ENCODE measurements at places on chromosomes 4 and X.

- DNase-seq, result no peak
Measured at GRCh38 chr4:37675587-37676290, 10.4 kb downstream of the RELL1 start.

DNA sequence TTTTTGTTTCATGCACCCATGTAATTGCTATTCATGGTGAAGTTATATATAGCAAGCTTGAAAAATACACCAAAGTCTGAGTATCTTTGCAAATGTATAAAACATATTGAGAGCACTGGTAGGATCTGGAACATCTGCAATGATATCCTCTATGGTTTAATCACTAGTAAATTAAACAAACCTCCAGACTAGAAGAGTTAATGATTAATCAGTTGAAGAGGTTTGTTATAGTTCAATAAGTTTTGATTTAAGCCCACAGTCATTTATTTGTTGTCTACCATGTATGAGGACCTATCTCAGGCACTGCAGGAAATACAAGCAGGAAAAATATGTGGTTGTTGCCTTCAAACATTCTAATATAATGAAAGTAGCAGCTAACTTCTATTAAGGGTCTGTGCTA, 16.5 kb downstream of the CYBB start:
- DNase-seq, result no peak

GRCh38 chr4:3870567-3870962, 104.4 kb downstream of the ADRA2C start:
- no peak for DNase-seq

GRCh38 chr4:82481506-82481840, 51.1 kb downstream of the ENOPH1 start:
- DNase-seq, result no peak

DNA sequence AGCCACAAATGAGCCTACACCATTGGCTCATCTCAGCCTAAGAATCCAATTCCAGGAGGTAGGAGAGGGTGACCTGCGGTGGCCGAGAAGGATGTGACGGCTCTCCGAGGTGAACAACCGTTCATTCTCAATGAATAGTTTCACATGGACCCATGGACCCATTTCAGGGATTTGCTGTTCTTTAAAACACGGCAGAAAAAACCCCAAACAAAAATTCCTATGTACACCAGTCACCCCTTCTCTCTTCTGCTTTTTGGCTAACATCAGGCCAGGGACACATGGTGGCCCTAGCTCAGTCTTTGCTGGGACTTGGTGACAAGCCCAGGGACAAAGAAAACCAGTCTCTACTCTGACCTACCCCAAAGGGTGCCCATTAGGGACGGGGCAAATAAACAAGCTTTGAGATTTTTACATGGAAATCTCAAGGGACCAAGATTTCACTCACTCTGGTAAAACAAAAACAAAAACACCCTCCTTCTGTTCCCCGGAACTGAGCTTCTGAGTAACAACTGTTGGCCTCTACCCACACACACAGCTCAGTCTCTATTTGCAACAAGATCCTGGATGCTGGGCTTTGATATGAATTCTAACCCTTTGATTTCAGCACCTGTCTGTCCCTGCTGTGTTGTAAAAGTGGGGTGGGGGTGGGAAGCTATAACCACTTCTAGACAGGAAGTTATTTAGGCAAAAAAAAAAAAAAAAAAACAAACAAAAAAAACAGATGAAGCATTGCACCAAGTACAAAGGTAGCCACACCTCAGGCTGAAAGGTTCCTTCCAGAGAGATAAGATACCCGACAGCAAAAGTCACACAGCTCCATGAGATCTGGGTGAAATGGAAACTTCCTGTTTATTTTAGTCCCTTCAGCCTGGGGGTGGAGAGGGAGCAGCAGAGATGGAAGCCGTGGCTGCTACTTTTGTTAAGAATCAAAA, 49.0 kb downstream of the DDX3X start:
- DNase-seq, result peak; percentile 19

- no peak for DNase-seq
Measured at GRCh38 chr4:24477919-24478318, 106.4 kb downstream of the DHX15 start.

DNA sequence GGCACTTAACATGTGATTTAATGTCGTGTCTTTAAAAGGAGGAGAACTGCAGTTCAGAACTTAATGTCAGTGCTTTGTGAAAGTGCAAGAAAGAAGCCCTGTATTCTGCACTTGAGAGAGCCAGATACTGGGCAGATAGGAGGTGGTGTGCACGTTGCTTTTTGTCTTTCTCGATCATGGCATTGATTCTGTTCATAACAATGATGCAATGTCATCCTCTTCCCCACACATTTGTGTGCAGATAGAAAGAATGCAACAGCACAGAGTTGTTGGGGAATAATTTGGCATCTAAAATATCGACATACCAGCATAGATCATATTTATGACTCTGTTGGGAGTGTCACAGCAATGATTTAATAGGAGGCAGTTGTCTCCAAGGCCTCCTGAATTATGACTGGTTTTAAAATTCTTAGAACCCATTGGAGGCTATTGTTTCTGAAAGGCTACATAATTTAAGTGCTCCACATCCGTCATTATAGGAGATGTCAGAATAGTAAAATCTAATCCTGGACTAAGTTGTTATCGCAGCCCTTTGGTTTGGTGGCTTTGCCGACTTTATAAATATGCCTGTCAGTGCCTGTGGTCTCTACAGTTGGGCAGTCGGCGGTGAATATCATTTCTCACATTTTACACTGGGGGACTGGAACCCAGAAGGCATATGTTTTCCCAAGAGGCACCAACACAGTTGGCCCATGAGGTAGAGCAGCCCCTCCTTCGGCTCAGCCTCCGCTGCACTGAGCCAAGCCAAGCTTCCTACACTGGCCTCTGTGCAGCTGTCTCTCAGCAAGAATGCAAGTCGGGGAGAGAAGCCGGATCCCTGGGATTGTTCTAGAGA, 124.9 kb downstream of the PTTG2 start:
- DNase-seq, result no peak

All from stimulated activated CD4-positive, alpha-beta T cell treated with anti-CD3 and anti-CD28 coated beads, Interleukin-4, amount 100 ng/mL, for 24 hours (primary cell).